ENCODE measurements at places on chromosomes 5 and 9.
A peak's percentile ranks its signal among the peaks of the same experiment; 100 is the strongest.

DNA sequence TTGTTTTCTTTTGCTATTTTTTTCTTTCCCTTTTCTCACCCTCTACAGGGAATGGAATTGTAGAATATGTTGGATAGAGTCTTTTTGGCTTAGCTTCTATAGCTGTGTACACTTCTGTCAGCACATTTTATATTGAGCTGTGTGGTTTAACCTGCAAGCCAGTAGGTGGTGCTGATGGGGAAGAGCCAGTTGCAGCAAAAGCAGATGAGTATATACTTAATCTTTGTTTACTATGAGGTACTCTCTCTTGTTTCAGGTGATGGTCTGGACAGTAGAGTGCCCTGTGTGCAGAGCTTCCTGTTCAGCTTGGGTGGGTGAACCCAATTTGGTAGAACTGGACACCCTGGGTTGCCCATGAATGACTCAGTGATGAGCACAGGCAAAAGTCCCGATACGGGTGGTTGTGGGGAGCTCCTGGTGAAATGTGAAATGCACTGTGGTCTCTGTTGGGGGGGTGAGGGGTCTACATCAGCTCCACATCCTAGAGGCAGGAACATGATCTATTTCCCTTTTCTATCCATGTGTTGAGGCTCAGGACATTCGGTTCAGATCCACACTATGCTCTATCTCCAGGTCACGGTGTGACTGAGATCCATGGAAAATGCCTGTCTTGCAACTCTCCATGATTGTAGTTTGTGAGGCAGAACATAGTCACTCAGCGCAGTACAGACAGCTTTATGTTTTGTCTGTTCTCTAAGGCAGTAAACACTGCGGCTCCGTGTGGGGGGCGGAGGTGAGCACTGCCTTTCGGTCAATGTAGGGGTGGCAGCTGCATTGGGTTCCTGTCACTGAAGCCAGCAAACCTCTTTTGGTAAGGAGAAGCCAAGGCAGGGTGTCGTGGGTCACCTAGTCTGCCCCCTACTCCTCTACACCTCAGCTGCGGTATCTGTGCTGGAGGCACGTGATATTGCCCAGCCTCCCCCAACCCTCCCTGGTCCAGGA lies 353.2 kb downstream of the PRR16 start:
- DNase-seq: peak; percentile 1

DNA sequence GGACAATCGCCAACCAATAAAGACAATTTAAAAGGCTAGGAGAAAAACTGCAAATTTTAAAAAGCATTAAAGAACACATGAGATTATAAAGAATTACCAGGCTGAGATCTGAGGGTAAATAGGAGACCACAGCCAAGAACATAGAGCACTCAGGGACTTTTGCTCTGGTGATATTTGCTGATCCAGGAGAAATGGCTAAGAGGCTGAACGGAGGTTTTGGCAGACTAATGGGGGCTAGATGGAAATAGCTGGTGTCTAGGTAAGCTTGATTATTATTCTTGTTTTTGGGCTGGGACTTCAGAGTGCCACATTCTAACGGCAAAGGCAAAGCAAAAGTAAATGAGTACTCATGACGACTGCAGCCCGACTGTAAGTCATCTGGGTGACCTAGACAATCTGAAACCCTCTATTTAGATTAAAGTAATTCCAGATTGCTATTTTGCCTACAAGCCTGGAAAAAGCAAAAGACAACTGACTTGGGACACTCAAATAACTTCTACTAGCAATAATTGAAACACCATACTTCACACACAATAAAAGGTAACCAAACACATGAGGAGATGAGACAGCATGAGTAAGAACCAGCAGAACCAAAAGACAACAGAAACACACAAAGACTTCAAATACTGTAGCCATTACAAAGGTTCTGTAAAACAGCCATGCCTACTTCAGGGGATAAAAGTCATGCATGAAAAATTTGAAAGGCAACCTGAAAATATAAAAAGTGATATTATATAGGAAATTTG lies 68.8 kb downstream of the JAKMIP2 start:
- no peak for DNase-seq

DNA sequence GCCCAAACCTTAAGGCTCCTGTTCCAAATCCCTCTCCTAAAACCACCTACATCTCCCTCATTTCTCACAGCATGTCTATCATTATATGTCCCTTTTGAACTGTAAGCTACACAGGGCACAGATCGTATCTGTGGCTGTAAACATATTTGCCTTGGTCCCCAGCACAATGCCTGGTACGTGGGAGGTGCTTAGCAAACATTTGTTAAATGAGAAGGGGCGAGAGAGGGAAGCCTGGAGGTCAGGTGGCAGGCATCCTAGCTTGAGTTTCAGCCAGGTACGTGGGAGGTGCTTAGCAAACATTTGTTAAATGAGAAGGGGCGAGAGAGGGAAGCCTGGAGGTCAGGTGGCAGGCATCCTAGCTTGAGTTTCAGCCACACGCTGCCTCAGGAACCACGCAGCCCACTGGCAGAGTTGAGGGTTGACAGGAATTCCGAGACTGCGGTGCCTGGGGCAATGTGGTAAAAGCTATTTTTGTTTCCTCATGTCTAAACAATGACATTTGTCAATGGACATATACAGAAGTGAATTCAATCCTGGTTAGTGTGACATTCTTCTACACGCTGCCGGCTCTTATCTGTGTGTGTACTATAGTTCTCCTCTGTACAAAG lies 113.6 kb downstream of the EFNA5 start:
- DNase-seq: no peak

GRCh38 chr5:180804129-180804618 lies 1.6 kb upstream of the MGAT1 start:
- DNase-seq: no peak

GRCh38 chr5:154046486-154046885 lies 7.7 kb downstream of the MFAP3 start:
- no peak for DNase-seq

DNA sequence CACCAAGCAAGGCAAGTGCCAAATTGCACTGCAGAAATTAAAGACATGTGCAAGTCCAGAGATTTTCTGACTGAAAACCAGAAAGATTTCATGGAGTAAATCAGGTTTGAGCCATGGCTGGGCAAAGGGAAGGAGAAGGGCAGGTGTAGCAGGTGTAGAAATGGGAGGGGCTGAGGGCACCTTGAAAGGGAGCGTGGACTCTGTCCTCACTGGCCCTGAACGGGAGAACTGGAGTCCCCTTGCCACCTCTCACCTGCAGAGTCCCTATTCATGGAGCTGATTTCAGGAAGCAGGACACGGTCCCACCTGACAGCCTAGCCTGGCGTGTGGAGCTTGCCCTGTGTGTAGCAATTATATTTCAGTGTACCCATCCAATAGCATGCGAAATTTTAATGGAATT lies 46.3 kb downstream of the UBE2QL1 start:
- no peak for DNase-seq

- DNase-seq: no peak
Observed at GRCh38 chr9:5841771-5842573, 9.1 kb upstream of the ERMP1 start.

- no peak for DNase-seq
Observed at GRCh38 chr5:1547236-1547635, 23.5 kb upstream of the LPCAT1 start.

DNA sequence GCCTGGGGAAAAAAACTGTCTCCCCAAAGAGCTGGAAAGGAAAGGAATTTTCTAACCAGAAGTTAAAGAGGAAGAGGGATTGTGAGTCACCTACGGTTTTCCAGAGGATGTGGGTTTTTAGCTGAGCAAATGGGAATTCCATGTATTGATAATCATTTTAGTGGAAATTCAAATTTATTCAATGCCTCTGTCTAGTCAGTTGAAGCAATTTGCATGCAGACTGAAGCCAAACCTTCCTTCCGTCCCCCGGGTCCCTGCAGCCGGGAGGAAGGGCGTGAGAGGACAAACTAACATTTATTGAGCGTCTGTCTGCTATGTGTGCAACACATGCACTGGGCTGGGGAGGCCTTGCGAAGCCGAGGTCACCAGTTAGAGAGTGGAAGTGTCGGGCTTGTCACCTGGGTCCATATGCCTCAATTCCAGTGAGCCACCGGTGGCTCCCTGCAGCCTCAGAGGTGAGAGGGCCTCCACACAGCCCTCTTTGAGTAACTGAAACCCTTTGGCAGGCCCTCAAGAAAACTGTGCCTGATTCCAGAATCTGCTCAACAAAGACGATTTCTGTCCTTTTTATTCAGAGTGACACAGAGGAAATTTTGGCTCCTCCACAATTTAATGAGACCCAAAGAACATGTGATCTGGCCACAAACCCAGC lies 70.3 kb downstream of the COL27A1 start:
- no peak for DNase-seq

- DNase-seq: no peak
Observed at GRCh38 chr9:93043122-93043521, 15.4 kb upstream of the SUSD3 start.

DNA sequence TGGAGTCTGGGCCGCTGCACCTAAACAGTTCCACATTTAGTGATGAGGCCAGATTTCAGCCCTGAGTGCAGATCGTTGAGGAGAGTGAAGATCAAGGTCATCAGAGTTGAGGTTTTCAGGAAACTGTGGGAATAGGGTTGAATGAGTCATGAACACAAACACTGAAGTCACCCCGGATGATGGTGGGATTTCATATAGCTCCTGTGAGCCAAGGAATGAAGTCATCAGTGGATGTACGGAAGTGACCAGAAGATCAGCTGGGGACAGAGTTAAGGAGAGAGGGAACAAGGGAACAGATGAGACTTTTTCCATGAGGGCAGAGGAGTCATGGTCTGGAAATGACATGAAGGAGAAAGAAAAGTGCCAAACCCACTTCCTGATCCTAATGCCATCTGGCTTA lies 36.5 kb downstream of the PALM2AKAP2 start:
- DNase-seq: no peak

GRCh38 chr5:94175912-94176311 lies 434.5 kb upstream of the POU5F2 start:
- no peak for DNase-seq

GRCh38 chr5:1724822-1725602 lies 74.6 kb downstream of the MRPL36 start:
- DNase-seq: no peak

GRCh38 chr5:117604845-117605244 lies 1030.2 kb upstream of the SEMA6A start:
- DNase-seq: no peak

GRCh38 chr5:74212336-74212735 lies 428.2 kb downstream of the ENC1 start:
- DNase-seq: peak; percentile 7

DNA sequence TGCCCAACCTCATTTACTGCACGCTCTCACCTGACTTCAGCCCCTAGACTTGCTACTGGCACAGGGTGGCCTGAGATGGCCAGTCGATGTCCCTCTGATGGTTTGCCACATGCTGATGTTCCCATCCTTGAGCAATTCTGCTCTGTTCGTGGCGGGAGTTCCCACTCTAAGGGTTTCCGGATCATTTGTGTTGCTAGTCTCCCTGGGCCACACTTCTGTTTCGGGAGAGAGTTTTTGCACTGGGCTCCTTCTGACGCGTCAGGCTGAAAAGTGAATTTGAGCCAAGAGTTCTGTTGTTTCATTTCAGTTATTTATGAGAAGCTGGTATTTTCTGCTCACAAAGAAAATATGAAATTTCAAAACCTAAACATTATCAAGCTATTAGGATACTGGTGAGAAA lies 597.7 kb downstream of the BNC2 start:
- DNase-seq: no peak

GRCh38 chr9:121672986-121673385 lies 21.6 kb downstream of the DAB2IP start:
- no peak for DNase-seq

DNA sequence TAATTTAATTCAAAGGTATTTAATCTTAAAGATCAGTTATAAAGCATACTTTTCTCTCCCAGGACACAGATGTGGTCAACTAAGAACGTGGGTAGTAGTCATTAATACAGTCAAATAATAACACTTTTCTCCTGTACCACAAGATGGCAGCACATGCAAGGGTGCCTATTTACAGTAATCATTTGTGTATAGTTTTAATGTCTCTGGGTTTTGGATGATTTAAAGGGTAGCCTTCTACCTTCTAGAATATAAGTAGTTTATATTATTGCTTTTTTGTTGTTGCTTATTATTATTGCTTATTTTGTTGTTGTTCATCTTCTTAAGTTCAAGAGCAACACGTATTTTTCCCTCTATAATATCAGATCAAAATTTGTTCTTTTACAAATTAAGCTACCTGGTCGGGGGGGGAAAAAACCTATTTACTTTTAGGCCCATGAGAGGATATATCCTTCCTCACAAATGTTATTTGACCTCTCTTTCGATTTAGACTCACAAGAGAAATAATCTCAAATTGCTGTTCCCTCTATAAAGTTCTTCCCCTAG lies 59.6 kb upstream of the SLC27A6 start:
- DNase-seq: peak; percentile 10

GRCh38 chr5:93193431-93194347 lies 387.3 kb downstream of the NR2F1-AS1 start:
- DNase-seq: no peak

- no peak for DNase-seq
Observed at GRCh38 chr5:854217-854616, 3.4 kb upstream of the ZDHHC11 start.

GRCh38 chr9:4321554-4321953 lies 21.7 kb upstream of the GLIS3 start:
- no peak for DNase-seq

- peak; percentile 23 for DNase-seq
Observed at GRCh38 chr5:78552729-78553342, 95.7 kb downstream of the LHFPL2 start.

DNA sequence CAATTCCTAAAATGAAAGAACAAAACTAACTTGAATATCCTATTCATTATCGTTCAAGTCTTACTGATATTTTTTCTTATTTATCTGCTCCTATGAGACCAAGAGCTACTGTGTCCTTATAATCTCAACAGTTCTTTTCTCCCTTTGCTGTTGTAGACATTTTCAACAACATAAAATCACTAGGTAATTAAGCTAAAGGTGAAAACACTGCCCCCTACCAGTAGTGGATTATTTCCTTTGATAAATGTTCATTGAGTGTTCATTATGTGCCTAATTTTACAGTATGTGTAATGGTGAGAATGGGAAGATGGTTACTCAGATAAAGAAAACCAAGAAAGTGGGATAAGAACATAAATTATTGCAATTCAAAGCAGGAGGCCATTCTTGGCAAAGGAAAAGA lies 41.4 kb upstream of the PAPPA start:
- DNase-seq: no peak

GRCh38 chr9:93725382-93725781 lies 149.0 kb downstream of the PHF2 start:
- no peak for DNase-seq

GRCh38 chr9:97388721-97389238 lies 23.1 kb upstream of the TDRD7 start:
- peak; percentile 41 for DNase-seq

DNA sequence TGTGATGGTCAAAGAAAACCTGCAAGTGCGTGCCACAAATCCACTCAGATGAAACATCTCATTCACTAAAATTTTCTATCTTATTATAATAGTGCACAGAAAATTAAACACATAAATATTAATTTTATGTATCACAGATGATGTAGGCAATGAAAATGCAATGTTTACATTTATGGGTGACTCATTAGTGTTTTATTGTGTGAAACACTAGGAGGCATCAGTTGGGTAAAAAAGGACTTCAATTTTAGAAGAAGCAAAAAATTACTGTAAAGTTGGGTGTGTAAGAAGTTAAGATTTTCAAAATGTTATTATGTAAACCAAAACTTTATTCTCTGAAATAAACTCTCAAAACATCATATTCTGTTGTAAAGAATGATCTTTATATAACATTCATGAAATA lies 4.0 kb downstream of the MEF2C start:
- DNase-seq: no peak

- DNase-seq: no peak
Observed at GRCh38 chr9:78396087-78396486, 99.2 kb downstream of the PSAT1 start.

- DNase-seq: no peak
Observed at GRCh38 chr5:142512043-142513042, 173.5 kb downstream of the FGF1 start.
